ENCODE measurements at places on chromosomes 11 and 22.
A peak's percentile ranks its signal among the peaks of the same experiment; 100 is the strongest.

- no peak for DNase-seq
These were observed 722.2 kb upstream of the TENM4 start for GRCh38 chr11:80163011-80163410.

- no peak for DNase-seq
These were observed 43.1 kb upstream of the GRAMD1B start for GRCh38 chr11:123386796-123387510.

DNA sequence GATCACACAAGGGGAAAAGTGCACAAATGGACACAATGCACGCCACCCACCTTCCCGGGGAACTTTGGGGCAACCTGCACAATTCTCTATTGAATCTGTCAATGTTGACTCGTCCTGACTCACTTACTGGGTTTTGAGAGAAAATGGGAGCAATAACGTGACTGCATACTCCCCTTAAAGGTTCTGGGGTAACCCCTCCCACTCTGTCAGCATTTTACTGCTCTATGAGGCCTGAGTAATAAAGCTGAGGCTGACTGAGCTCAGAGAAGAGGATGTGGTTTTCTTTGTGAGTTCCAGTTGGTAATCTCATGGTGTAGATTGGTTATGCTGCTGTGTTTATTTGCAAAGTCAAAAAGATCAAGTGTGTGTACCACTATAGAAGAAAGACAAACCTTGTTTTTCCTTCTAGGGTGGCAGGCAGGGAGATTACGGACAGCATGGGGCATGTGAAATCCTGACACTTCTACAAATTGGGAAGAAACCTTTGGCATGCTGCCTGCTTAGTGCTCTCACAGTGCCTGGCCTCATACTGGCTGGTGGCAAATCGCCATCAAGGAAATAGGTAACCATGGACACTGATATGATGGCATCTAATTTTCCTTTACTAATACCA, 16.1 kb upstream of the APOA1 start:
- DNase-seq, result peak; percentile 93

GRCh38 chr11:134478176-134478575, 66.1 kb upstream of the B3GAT1 start:
- no peak for DNase-seq

GRCh38 chr11:65649656-65650546, 12.0 kb downstream of the SIPA1 start:
- no peak for DNase-seq

DNA sequence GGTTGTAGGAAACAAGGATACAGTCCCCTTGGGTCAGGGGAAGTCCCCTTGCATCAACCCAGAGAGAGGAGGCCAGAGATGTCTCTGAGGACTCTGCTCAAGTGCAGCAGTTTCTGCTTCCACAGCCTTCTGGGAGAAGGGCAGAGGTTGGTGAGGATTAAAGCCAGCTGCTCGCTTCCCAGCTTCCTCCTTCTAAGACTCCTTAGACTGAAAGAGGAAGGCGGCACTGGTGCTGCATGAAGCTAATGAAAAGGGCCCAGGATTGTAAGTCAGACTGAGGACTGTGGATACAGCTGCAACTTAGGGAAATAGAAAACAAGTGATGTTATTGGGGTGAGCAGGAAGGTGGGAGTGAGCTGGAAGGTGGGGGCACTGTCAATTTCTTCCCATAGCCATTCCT, at the start of gene OR52K1:
OR52K1 (plus strand) TSS at position 202 of the 400 bp plus-strand sequence. CDS start 6,255 bp downstream, outside the sequence.
- DNase-seq, result peak; percentile 85

- DNase-seq, result no peak
These were observed 974 bp downstream of the DGCR8 start for GRCh38 chr22:20080776-20081654.

GRCh38 chr22:36385491-36386350, 2.0 kb downstream of the MYH9 start:
- DNase-seq, result no peak

DNA sequence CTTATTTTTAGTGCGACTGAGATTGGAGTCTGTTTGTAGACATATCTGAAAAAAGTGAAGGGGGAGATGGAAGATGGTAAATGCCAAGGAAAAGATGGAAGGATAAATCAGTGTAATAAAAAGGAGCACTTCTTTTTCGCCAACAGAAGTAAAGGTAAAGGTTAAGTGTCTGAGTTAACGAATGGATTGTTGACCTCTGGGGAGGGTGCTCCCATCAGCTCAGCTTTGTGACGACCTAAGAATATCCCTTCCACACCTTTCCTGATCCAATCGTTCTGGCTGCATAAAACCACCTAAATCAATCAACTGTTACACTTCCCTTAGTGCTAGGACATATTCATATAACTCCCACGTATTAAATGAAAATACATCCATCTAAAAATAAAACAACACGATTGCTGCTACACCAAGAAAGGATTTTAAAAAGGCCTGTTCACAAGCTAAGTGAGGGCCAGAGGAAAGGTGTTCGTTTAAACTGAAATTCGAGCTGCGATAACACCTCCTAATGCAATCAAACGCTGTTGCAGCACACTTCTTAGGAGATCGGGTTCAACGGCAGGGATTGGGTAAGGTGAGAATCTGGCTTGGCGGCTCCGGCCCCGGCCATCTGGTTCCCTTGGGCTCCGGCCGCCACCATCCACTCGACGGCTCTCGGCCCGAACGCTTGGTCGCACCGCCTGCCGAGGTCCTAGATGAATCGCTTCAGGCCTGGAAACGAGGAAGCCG, 658 bp downstream of the C11orf71 start:
- no peak for DNase-seq

Measured in inflammatory macrophage (primary cell).